ENCODE measurements at places on chromosomes 11 and 22.
A peak's percentile ranks its signal among the peaks of the same experiment; 100 is the strongest.

GRCh38 chr11:57357856-57358255 lies 19.7 kb downstream of the P2RX3 start:
- no peak for DNase-seq

DNA sequence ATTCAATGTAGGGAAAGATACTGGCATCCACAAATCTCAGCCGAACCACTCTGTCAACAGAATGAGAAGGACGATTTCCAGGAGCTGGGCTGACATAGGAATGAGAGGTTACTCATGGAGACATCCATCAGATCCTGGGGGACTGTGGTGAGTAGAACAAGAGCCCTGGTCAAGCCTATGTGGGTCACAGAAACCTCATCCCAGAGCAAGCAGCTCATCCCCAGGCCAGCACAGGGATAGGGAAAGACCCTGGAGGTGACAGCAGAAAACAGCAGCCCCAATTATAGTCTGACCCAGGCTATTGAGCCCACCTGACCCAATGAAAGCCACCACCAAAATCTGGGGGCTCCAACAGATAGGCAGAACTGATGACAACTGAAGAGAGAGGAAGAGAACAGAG lies 128.0 kb upstream of the SERPIND1 start:
- peak; percentile 52 for DNase-seq

- DNase-seq, result no peak
Measured at GRCh38 chr11:45665206-45665932, at the start of gene CHST1. TSS of gene CHST1 (minus strand) at chr11:45665622. CDS start at chr11:45650923, 14,699 bp downstream.

- DNase-seq, result no peak
Measured at GRCh38 chr22:30358541-30358940, 1.7 kb downstream of the CCDC157 start.

DNA sequence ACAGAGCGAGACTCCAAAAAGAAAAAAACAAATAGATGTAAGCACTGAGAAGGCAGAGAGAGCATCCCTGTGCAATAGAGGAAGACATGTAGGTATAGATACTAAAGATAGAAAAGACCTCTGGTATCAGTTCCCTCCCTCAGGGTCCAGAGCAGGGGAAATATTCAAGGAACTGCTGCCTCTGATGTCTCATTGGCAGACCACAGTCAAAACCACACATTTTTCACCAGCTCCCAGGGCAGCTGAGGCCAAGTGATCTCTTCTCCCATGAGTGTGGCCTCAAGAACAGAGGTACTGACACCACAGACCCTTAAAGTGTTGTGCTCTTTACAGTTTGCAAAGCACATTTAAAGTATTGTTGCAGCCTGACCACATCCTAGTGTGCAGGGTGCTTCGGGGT lies 288.5 kb downstream of the NTM start:
- no peak for DNase-seq

GRCh38 chr22:40224702-40225101 lies 47.0 kb downstream of the TNRC6B start:
- DNase-seq, result no peak

Data from vagina (tissue), 2 donors.